ENCODE measurements at places on chromosomes 4 and X.

DNA sequence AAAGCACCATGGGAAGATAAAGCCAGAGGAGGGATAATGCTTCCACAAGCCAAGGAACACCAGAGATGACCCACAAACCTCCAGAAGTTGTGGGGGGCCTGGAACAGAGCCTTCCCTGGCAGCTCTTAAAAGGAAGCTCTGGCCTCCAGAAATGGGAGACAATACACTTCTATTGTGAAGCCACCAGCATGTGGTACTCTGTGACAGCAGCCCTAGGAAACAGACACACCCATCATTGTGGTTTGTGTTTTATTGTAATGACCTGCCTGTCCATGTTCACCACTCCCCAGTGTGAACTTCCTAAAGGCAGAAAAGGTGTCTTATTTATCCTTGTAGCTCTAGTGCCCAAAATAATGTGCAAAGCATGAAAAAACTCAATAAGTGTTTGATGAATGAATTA lies 264.1 kb upstream of the GATB start:
- DNase-seq, result no peak

DNA sequence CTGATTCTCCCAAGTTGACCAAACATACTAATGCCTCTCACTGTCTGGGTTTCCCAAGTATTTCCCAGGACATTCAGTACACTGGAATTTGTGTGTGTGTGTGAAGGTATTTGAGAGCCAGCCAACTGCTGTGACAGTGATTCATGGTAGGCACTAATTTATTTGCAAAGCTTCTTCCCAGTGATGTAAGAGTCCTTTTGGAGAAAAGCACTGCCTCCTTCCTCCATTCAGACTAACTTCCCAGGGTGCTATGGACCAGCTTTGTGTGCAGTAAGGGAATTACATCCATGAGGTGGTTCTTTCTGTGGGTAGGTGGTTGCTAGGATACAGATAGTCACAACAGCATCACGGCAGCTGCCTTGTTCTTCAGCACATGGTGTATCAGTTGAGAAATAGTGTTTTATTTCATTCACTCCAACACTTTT lies 8.7 kb downstream of the EGF start:
- DNase-seq, result no peak

DNA sequence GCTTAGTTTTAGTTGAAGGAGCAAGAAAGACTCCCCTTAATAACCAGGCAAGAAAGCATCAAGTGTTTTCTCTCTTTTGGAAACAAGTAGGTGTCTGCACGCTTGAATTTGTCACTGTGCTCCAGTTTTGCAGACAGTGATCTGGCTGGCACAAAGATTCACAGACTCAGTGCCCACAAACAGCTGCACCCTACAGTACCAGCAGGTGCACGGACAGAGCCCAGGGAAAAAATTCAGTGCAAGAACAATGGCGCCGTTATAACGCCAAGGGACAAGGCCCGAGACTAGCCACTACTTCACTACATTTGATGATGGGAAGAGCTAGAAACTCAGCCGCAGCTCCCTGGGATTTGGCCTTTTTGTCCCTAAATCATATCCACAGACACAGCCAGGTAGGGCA lies 56.0 kb downstream of the ZNF827 start:
- no peak for DNase-seq

DNA sequence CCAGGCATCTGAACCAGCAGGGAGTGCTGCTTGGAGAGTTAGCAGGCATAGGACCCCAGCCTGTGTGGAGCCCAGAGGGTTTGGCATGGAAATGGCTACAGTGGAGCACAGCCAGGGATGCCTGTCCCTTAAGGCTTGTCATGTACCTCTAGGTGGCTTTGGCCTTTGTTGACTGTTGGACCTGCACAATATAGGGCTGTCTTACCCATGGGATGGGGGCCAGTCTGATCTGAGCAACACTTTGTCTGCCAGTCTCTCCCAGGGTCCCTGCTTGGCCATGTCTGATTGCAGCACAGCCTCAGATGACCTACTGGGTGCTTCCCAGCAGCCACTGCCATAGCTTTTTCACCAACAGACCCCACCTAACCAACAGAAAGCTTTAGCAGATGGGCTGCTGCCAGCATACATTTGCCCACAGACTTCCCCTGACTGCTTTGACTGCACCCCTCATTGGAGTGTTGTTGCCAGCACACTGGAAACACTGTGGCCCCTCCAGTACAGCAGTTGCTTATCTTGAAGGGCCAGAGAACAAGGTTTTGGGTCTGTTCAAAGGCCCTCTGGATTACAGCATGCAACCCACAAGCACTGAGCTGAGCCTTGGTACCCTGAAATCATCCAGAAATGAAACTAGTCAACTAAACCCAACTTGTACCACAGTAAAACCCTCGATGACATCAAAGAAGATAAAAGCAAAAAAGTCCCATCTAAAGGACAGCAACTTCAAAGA lies 22.1 kb downstream of the ANAPC10 start:
- DNase-seq, result peak; percentile 3

- DNase-seq, result no peak
Measured at GRCh38 chr4:39706334-39706733, 8.4 kb downstream of the UBE2K start.

GRCh38 chr4:78247536-78248285 lies 190.6 kb downstream of the FRAS1 start:
- no peak for DNase-seq

DNA sequence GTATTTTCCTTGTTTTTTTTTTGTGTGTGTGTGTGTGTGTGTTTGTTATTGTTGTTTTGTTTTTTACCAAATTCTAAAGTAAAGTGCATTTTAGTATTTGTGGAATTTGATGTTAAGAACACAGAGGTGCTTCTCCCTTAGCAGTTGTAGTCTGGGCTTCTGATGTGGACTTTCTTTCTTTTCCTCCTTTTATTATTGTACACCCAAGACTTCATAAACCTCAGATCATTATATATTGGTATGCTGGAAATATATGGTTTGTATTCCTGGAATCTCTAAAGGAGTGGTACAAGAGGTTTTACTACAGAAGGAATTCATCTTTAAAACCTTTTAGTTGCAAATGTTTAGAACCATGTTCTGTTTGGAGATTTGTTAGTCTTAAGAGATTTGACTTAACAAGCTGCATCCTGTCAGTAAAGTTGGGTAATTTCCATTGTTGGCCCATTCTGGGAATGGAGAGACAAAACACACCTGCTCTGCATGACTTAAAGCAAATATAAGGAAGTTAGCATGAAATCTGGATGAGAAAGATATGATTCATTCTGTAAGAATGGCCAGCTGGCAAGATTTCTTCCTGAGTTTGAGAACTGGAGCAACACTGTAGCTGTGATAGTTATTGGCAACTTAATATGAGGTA lies 64.0 kb downstream of the SMAD1 start:
- no peak for DNase-seq

GRCh38 chr4:118814058-118814457 lies 21.9 kb downstream of the SEC24D start:
- no peak for DNase-seq
